AG04450 (cell line): ENCODE measurements at places on chromosomes 16 and 17.

DNA sequence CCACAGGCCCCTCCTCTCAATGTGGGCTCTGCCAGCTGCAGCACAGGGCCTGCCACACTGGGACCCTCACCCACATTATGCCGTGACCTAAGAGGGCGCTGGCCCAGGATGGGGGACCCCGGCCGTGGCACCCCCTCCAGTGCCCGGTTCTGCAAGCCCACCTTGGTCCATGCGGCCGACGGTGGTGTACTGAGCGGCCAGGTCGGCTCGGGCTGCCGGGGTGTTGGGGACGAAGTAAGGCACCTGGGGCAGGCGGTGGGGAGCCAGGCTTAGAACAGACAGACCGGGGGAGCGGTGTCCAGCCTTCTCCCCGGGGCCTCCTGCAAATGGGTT lies 6.5 kb downstream of the SGSH start:
- DNase-seq, result no peak

- DNase-seq, result no peak
These were observed 16.9 kb upstream of the RNF213 start for GRCh38 chr17:80243526-80244433.

GRCh38 chr16:11007714-11008280 lies 63.4 kb downstream of the CLEC16A start:
- DNase-seq, result no peak

DNA sequence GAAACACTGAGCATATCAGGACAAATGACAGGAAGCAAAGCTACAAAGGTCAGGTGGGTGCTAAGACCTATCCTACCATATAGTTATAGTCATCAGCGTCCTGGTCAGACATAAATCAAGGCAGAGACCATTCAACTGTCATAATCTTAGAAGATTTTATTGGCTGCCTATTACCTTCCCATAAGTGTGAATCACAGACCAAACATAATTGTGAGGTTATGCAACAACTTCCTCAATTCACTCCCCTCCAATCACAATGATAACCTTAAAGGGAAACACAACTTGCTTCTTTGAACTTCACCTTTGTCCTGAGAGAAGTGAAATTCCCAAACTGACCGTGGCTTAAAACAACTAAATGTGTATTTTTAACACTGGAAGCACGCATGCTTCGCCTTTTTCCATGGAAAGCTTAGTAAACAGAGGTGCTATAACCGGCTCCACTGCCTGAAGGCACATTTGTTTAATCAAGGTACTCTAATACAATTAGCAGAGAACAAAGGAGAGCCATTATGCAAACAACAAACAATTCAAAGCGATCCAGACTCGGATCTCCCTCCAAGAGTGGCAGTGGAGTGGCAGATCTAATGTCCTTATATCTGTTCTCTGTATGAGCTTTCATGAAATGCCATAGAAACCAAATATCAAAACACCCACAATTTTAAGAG lies 84.9 kb downstream of the TMEM114 start:
- no peak for DNase-seq

GRCh38 chr17:3282901-3283300 lies 15.3 kb downstream of the OR3A1 start:
- DNase-seq, result no peak

GRCh38 chr17:42684929-42685556 lies 2.7 kb downstream of the CNTNAP1 start:
- DNase-seq, result no peak

GRCh38 chr16:78389009-78389498 lies 289.6 kb downstream of the WWOX start:
- DNase-seq, result no peak
